NCI-H524 treated with DMSO at 0.1 percent for 48 hours (cell line): ENCODE measurements at places on chromosomes 11 and 22.
A peak's percentile ranks its signal among the peaks of the same experiment; 100 is the strongest.

DNA sequence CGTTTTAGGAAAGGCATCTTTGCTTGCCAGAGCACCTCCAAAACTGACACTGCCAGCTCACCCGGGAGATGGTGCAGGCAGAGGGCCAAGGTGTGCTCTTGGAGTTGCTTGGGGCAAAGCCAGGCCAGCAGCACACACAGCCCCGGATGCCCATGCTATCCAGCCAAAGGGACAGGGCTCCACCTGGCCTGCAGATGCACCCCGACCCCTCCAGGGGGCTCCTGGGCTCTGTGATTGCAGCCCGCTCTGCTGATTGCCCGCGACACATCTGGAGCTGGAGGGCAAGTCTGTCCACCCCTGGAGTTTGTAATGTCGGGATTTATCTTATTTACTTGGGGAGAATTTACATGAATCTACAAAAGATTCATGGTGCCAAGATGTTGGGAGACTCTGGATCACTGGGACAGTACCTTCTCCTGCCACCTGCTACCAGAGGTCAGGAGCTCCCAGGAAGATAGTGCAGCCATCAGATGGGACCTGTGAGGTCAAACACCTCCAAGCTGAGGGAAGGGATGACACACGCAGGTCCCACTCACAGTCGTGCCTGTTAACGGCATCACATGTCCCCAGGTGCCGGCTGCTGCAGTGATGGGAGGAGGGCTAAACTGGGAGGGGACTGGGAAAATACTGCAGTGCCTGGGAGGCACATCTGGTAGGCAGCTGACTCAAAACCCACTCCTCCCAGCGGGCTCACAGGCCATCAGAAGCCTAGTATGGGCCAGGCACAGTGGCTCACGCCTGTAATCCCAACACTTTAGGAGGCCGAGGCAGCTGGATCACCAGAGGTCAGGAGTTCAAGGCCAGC is 17.2 kb downstream of the CBX7 start:
- no peak for DNase-seq

DNA sequence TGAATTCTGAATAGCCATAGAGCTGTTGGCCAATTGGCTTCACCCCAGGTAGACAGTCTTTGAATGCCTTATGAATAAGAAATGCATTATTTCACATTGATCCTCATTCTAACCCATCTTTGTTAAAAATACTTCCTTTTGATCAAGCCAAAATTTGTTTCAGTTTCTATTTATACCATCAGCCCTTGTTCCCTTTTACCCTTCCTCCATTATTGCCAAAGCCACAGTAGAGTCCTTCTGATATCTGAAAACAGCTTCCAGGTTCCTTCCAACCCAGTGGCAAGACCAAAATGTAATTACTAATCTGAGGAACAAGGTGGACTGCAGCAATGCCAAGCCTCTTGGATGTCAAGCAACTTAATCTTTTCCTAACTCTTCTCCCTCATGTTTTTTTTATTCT is 458.8 kb downstream of the BUD13 start:
- no peak for DNase-seq

DNA sequence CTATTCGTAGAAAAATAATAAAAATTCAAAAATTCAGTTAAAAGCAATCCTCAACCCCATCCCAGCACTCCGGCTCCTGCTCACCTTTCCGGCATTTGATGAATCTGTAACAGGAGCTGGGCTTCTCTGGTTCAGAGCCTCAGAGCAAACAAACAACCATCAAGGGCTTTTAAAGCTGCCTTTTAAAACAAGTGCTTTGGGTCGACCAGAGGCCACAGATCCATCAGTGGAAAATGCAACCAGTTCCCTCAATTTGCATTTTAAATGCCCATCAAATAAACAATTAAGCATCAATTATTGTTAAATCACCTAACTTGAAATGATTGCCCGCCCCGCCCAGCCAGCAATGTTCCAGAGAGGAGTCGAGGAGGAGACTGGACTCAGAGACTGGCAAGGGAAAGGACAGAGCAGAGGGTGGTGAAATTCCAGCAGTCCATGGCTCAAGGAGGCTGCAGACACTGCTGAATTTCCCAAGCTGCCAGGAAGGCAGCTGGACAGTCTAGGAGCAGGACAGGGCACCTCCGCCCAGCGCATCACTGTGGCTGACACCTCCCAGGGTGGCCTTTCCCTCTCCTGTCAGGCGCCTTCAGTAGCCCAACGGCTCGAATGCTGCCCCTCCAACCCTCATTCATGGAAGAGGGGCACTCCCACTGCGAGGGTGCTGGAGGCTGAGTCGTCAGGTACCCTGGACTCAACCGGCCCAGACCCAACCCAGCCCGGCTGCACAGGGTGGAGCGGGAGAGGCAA is 7.5 kb downstream of the FXYD6 start:
- no peak for DNase-seq

- DNase-seq = no peak
Observed at GRCh38 chr11:12666915-12667314, 7.3 kb upstream of the TEAD1 start.

DNA sequence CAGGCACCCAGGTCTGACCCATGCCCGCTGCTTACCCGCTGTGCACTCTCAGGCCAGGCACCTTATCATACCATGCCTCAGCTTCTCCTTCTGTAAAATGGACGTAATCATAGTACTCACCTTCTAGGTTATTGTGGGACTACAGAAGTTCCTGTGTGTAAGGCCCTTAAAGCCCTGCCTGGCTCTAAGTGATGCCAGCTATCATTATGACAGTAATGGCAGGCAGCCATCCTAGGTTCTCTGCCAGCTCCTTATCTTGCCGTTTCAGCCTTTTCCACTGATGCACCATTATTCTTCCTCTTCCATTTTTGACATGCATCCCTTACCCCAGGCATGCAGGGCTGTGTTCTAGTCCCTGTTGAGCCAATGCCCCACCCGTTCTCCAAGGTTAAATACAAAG is 57.9 kb downstream of the DBX1 start:
- no peak for DNase-seq

- DNase-seq = no peak
Observed at GRCh38 chr11:11996321-11997048, 11.9 kb downstream of the DKK3 start.

- no peak for DNase-seq
Observed at GRCh38 chr11:64778223-64778472, 194 bp downstream of the SF1 start.

DNA sequence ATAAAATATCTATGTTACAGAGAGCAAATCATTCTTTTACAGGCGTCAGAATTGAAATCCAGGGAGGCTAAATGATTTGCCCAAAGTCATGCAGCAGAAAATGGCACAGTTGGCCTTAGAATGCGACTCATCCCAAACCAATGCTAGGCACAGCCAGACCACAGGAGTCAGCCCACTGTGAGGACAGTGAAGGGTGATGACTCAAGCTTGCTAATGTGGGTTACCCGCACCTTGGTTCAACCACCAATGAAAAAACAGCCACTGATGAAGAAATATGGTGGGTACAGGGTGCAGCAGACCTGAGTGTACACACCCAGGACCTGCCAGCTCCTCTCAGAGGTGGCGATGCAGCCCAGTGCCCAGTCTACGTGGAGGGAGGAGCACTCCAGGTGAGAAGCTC is 89.7 kb downstream of the ZC3H12C start:
- DNase-seq = no peak

DNA sequence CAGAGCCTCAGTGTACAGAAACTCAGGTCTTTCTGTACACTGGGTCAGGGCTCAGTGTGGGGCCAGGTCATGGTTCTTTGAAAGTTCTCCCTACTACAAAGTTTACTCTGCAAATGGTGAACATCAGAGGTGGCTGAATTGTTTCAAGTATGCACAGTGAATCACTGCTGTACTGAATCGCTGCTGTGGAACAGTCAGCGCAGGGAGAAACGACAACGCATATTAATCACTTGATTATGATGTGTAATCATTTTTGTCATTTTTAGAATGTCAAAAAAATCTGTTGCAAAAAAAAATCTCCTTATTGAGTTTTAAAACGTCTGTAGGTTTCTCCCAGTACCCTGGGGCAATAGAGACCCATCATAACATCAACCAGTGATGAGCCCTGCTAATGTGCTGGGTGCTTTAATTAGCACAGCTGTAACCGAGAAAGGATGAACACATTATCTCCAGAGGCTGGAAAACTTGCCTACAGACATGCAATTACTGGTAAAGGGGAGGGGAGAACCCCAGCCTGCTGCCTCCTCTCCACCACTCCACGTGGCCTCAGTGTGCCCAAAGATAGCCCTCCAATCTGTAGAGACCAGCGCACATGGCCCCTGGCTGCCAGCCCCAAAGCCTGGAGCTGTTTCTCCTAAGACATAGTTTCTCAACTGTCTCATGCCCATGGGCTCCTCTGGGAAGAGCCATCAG is 12.8 kb downstream of the ARRB1 start:
- DNase-seq = no peak

- DNase-seq = no peak
Observed at GRCh38 chr11:132037956-132038355, 667.5 kb downstream of the NTM start.

- DNase-seq = peak; percentile 16
Observed at GRCh38 chr11:45899448-45900174, 7.5 kb downstream of the FREY1 start.

GRCh38 chr11:12927221-12927620 is 81.9 kb upstream of the RASSF10 start:
- DNase-seq = no peak

DNA sequence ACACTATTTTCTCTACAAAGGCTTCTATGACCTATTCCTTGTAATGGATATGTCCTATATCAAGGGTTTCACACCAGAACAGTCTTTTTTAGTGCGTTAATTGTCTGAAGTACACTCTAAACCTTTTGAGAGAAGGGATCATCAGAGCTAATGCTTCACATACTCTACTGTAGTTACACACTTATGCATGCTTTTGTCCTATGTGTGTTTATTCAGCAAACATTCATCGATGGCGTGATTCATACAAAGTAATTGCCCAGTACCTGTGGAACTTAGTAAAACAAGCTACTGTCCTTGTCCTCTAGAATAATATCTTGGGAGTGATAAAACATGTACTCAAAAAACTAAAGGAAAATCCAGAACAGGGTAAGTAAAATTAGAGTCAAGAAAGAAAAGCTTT is 139.2 kb downstream of the GUCY1A2 start:
- DNase-seq = no peak

- no peak for DNase-seq
Observed at GRCh38 chr11:112367895-112368294, 107.2 kb upstream of the PLET1 start.

- DNase-seq = no peak
Observed at GRCh38 chr11:133306019-133306418, 226.3 kb downstream of the OPCML start.

DNA sequence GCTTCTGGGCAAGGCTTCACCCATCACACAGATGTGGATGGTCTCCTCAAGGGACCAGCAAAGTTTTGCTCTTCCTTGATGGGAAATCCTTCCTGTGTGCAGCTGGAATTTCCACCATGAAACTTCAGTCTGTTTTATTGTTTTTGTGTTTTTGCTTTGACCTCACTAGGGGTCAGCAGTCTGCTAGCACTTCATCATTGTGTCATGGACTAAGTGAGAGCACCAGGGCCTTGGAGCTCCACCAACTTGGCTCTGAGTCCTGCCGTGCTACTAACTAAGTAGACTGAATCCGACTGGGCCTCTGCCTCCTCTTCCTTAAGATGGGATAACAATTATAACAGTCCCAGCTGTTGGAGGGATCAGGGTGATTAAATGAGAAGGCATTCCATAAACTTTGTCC is 305.8 kb upstream of the NCAM1 start:
- no peak for DNase-seq

DNA sequence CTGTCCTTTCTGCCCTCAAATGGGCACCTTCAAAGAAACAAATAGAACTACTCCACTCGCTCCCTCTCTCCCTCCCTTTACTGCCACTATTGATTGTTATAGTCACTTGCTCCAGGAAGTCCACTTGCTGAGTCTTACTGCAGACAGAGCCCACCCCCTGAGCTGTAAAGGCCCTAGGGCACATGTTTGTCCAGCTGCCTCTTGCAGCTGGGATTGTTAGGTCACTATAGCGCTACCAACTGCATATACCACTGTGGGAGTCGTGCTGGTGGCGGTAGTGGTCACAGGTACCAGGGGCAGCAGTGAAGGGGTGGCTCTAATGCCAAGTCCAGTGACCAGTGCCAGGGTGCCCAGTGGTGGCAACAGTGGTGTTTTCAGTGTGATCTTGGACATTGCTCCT is 4.4 kb upstream of the SREBF2 start:
- DNase-seq = no peak

- DNase-seq = no peak
Observed at GRCh38 chr11:73259406-73260126, 12.6 kb upstream of the P2RY6 start.

GRCh38 chr11:128711136-128711535 is 17.3 kb downstream of the FLI1 start:
- no peak for DNase-seq

DNA sequence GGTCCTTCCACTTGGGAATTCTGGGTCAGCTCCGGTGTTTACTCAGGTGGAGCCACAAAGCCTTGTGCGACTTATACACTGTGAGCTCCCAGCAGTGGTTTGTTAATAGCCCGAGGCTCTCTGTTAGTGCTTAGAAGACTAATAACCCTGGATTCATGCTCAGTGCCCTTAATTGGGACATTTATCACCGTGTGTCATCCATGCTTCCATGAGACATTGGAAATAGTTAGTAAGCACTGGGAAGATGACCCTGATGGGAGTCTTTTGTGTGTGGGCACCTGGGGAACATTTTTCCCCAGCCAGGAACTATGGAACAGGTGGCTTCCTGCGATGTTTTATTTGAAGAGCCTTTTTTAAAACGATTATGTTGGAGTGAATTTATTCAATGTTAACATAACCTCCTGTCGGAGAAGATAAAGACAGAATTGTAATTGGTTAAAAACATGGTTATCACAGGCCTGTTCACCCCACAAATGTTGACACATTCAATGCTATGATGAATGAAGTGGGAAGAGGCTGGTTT is 188.9 kb downstream of the MYO18B start:
- DNase-seq = peak; percentile 5

GRCh38 chr11:119100994-119101758 is 477 bp downstream of the DPAGT1 start:
- no peak for DNase-seq

DNA sequence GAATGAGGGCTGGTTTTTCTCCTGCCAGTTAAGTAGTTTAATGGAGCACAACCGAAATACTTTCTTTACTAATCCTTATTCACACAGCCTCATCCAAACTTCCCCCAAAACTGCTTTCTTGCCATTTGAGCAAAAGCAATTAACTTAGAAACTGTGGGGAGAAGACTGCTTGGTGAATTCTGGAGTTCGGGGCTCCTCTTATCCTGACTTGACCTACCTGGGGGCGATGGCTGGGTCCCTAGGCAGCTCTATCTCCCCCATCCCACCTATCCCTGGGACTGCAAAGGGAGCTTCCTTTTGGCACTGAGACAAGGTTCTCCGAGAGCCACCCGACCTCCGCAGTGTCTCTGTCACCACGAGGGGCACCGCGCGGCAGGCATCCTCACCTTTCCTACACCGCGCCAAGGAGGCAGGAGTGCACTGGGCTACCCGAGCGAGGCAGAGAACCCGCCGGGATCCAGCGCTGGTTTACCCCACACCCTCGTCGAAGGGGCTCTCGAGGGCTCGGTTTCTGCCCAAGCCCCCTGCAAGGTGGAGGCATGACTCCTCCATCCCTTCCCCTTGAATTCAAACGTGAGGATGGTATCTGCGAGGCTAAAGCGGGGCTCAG is 759 bp downstream of the DESI1 start:
- DNase-seq = no peak

GRCh38 chr11:84890676-84891075 is 736.5 kb downstream of the DLG2 start:
- DNase-seq = peak; percentile 50
